ENCODE measurements at places on chromosomes 7 and 10.
A peak's percentile ranks its signal among the peaks of the same experiment; 100 is the strongest.

DNA sequence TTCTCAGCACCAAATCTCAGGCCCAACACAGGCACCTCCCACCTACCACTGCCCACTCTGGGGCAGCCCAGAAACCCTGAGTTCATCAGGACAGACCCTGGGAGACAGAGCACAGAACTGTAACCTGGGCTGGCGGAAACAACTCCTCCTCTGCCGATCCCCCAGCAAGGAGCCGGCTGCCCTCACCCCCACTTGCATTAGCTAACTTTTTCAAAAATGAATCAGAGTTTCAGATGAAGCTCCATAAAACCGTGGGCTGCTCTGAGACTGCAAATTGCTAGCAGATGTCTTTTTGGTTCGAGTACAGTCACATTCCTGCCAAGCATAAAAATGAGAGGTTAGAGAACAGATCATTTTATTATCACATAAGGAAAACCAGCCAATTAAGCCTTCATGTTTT is 93.4 kb upstream of the PARD3 start:
- DNase-seq: no peak

GRCh38 chr10:51394039-51394438 is 305.4 kb downstream of the CSTF2T start:
- no peak for DNase-seq

DNA sequence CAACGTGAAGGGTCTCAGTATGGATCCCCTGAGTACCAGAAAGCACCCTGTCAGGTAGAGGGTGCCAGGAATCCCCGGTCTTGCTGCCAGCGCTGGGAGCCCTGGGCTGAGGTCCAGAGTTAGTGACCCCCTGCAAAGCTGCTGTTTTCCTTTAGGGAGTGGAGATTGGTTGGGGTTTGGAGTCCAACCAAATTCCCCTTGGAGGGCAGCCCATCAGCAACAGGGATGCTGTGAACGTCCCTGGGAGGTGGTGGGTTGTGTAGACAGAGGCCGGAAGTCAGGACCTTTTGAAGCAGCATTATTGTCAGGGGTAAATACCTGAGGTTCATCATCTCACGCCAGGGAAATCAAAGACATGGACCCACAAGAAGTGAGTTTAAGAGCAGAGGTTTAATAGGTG is 104.2 kb downstream of the COL26A1 start:
- no peak for DNase-seq

- no peak for DNase-seq
Observed at GRCh38 chr10:16835228-16835627, 18.0 kb upstream of the RSU1 start.

- no peak for DNase-seq
Observed at GRCh38 chr10:1037098-1037497, 11.4 kb upstream of the IDI2 start.

DNA sequence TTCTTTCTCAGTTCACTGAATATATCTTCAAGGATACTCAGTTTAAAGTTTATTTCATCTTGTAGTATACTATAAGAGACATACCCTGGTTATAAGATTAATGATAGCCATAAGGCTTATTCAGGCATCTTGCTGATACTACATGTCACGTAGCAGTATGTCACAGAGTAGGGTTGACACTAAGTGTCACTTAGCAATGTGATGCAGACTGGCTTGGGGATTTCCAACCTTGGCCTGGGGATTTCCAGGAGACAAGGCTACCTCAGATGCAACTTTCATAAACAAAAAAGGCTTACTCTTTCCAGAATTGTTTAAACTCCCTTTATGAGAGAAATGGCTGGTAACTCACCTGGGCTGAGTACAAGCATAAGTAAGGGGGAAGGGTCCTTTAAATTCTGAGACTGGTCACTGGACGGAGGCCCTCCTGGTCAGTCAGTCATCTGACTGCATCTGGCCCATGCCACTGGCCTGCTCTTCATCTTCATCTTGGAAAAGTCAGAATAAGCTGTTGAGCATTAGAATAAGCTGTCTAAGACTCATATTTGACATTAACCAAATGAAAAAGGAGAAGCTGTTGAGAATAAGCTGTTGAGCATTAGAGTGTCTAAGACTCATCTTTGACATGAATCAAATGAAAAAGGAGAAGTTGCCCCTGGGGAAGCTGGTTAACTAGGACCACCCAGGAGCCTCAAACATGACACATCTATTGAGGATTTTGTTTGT is 9.5 kb downstream of the SLC13A1 start:
- DNase-seq: no peak

DNA sequence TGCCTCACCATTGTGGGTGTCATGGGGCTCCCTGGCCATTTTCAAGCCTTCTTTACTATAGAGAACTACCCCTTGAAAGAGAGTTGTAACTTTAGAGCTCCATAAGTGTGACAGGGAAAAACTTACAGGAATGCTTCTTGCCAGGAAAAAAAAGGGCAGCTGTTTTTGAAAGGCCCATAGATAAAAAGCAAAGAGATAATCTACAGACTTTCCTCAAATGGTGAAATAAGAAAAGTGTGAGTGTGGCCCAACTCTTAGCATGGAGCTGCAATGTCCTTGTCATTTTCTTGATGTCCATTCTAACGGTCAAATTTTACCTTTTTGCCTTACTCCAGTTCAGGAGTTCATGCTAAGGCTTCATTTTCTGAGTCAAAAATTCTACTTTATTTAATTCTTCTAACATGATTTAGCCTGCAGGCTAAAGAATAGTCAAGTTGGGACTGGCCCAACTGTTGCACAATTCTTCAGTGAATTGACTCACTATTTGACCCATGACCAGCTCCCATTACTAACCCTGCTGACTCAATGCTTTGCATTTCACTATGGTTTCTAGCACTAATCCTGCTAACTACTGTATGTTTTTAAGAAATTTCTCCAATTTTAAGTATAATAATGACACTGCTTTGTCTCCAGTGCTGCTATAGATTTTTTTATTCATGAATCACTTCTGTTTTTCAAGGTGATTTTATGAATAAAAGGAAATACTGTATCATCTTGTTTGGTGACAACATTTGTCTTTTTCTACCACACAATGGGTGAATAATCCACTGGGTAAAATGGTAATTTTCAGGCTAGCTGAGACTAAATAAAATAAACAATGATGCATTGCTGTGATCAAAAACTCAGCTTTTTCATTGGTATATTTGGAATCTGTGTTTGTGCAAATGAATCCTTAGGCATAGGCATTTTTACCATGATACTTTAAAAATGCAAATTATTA is 41.4 kb upstream of the SGCE start:
- no peak for DNase-seq

GRCh38 chr10:8060010-8060703 is 5.7 kb downstream of the GATA3 start:
- no peak for DNase-seq

- DNase-seq: no peak
Observed at GRCh38 chr7:87370660-87371180, 25.3 kb downstream of the CROT start.

- no peak for DNase-seq
Observed at GRCh38 chr10:111177379-111177778, 100.5 kb downstream of the ADRA2A start.

DNA sequence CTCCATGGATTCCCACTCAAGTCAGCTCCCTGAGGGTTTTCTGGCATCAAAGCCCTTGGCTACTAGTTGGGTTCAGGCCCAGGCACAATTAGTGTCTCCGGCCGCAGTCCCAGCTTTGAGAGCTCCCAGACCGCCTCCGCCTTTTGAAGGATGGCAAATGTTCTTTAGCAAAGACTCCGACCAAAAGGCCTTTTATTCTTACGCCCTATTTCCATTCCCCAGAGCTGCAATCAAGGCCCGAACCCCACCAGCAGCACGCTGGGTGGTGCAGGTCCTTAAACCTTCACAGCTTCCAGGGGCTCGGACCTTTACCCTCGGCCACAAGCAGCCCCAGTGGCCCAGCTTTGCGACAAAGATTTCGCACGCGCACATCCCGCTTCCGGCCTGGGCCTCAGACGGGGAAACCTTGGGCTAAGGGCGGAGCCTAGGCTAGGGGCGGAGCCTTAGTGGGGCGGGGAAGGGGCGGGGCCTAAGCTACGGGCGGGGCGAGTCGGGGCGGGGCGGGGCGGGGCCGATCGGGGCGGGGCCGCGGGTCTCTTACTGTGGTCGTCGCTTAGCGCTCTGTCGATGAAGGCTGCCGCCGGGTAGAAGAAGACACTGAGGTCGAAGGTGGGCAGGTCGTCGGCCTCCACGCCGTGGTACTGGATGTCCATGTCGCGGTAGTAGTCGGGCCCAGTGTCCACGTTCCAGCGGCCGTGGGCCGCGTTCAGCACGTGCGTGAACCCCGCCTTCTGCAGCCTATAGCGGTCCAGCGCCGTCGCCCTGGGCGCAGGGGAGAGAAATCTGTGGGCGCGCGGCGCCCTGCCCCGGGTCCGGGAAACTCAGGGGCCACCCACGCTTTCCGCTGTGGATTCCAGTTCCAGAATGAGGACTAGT is 68.0 kb upstream of the SAMD8 start:
- peak; percentile 38 for DNase-seq

All from stimulated activated CD4-positive, alpha-beta T cell treated with anti-CD3 and anti-CD28 coated beads, TNF-alpha, amount 100 ng/mL, for 48 hours (primary cell).